Bronchus fibroblast of lung (primary cell): ENCODE measurements at places on chromosomes 2 and 18. TPM values are rescaled to one million over a fixed set of nuclear protein-coding genes. Genes with fewer than 3 reads are reported as not detected.

Gene ASXL3
- 0.34 and 0.45 TPM in 2 replicates for total RNA-seq

Gene PTPN18
- total RNA-seq: 15.6 and 26.7 TPM in 2 replicates

Gene DSG1
- not detected in 2 replicates for total RNA-seq

Gene OST4
- total RNA-seq: 475 and 505 TPM in 2 replicates

Gene CLEC4F
- not detected in 2 replicates for total RNA-seq

Gene SERPINB13
- total RNA-seq: not detected in 2 replicates

Gene SP9
- total RNA-seq: not detected in 2 replicates

Gene IL1RN
- total RNA-seq: not detected in 2 replicates

Gene UGT1A10
- not detected in 2 replicates for total RNA-seq

Gene PLB1
- total RNA-seq: 0.34 and 1.5 TPM in 2 replicates

Gene CDH19
- total RNA-seq: not detected in 2 replicates

Gene FNDC4
- total RNA-seq: 9.8 and 15.1 TPM in 2 replicates

Gene PLGLB2
- total RNA-seq: 0.89 TPM in 1 of 2 replicates, not detected in the other

Gene GREB1L
- under 0.01 and 0.30 TPM in 2 replicates for total RNA-seq

Gene CBLN2
- not detected in 2 replicates for total RNA-seq

Gene SLC16A14
- total RNA-seq: 0.89 and 1.0 TPM in 2 replicates

Gene SMPD4
- 57.5 and 60.9 TPM in 2 replicates for total RNA-seq

Gene TEX44
- total RNA-seq: not detected in 2 replicates

Gene ALPI
- not detected in 2 replicates for total RNA-seq

Gene LIMS4
- total RNA-seq: not detected in 2 replicates

Gene HOXD12
- not detected in 2 replicates for total RNA-seq

Gene BCL2
- 0.59 and 3.9 TPM in 2 replicates for total RNA-seq

Gene ERICH2
- total RNA-seq: not detected in 2 replicates

Gene INPP4A
- 10.6 and 14.1 TPM in 2 replicates for total RNA-seq

Gene SPC25
- total RNA-seq: 12.9 and 14.8 TPM in 2 replicates

Gene WNT6
- not detected in 2 replicates for total RNA-seq

Gene NEU2
- not detected in 2 replicates for total RNA-seq

Gene CAD
- 58.7 and 59.6 TPM in 2 replicates for total RNA-seq

Gene SGPP2
- 0.17 TPM in 1 of 2 replicates, not detected in the other for total RNA-seq

Gene TCF7L1
- total RNA-seq: 0.84 and 1.0 TPM in 2 replicates

Gene EMILIN1
- 188 and 191 TPM in 2 replicates for total RNA-seq

Gene NAT8
- total RNA-seq: not detected in 2 replicates

Gene FECH
- 20.7 and 28.6 TPM in 2 replicates for total RNA-seq

Gene ACTG2
- 16.5 and 24.8 TPM in 2 replicates for total RNA-seq

Gene C2orf68
- 12.5 and 14.5 TPM in 2 replicates for total RNA-seq

Gene CCDC68
- total RNA-seq: 3.7 and 6.1 TPM in 2 replicates

Gene DCC
- 0.15 and 0.17 TPM in 2 replicates for total RNA-seq

Gene UGGT1
- total RNA-seq: 28.8 and 49.1 TPM in 2 replicates

Gene ACMSD
- total RNA-seq: not detected in 2 replicates
